ENCODE measurements at places on chromosomes 2 and 18.

DNA sequence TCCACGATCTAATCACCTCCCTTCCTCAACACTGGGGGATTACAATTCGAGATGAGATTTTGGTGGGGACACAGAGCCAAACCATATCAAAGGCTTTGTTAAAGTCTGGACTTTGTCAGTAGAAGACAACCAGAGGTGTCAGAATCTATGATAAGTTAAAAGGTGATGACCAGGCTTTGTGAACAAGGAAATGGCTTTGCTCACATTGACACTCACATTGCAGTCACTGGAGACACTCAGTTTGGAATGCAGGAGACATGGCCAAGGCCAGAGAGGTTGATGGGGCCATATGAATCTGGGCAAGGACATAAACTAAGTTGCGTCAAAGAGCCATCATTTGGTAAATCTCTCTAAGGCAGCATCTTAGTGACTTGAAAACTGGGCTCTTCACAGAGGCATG is 678.2 kb upstream of the FSHR start:
- DNase-seq = no peak

GRCh38 chr2:222827417-222827816 is 33.4 kb upstream of the ACSL3 start:
- DNase-seq = no peak

DNA sequence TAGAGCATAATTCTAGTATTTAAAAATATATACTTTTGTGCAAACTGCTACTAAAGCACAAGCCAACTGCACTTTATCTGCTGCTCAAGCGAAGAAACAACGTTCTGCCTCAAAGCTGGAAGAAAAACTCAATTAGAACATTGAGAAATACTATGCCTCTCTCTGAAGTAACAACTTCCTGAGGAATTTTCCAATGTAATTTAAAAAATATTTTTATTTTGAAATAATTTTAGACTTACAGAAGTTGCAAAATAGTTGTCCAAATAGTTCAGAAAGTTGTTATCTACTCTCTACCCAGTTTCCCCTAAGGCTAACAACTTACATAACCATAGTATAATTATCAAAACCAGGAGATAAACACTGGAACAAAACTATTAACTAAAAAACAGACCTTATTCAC is 12.3 kb upstream of the POLI start:
- DNase-seq = no peak

DNA sequence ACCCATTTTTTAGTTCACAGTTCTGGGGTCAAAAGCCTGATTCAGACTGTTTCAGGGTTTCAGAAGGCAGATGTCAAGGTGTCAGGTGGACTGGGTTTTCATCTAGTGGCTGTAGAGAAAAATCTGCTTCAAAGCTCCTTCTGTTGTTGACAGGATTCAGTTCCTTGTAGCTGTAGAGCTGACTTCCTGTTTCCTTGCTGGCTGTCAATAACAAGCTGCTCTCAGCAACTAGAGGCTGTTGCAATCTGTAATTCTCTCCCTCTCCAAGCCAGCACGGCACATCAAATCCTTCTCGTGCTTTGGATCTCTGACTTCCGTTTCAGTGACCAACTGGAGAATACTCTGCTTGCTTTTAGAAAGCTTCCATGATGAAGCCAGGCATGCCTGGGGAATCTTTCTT is 179.4 kb downstream of the DOK6 start:
- no peak for DNase-seq

DNA sequence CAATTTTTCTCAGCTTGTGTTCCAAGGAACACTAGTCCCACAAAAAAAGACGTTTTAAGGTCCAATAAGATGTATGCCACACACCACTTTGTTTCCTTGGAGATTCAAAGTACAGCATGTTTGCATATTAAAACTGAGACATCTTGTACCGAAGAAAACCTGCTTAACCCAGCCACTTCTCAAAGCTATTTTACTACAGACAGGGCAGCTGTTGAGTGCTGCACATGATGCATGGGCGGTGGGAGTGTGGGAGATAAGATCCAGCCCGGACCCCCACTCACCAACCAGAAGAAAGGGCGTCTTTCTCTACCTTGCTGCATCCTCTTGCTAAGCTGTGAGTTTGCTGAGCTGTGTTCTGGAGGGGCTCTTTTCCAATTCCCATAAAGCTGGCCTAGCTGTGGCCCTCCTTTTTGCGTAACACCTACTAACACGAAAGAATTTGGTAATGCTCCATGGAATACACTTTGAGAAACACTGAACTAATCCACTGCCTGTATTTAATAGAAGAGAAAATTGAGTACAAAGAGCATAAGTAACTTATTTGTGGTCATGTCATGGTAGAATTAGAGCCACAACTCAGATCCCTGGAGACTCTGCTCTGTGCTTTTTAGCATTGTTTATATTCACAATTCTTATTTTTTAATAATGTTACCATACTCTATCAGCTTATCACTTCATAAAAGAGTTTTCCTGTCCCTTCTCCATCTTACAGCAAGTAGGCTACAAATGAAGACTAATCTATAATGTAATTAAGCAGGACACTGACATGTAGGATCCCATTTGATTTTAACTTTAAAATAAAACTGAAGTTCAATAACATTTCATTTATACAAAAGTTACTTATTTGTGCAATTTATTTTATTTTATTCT is 90.0 kb downstream of the PLEKHM3 start:
- no peak for DNase-seq

GRCh38 chr2:59276033-59276432 is 1034.9 kb upstream of the FANCL start:
- no peak for DNase-seq

- no peak for DNase-seq
These were observed 13.3 kb downstream of the PPP4R3B start for GRCh38 chr2:55604027-55604565.

DNA sequence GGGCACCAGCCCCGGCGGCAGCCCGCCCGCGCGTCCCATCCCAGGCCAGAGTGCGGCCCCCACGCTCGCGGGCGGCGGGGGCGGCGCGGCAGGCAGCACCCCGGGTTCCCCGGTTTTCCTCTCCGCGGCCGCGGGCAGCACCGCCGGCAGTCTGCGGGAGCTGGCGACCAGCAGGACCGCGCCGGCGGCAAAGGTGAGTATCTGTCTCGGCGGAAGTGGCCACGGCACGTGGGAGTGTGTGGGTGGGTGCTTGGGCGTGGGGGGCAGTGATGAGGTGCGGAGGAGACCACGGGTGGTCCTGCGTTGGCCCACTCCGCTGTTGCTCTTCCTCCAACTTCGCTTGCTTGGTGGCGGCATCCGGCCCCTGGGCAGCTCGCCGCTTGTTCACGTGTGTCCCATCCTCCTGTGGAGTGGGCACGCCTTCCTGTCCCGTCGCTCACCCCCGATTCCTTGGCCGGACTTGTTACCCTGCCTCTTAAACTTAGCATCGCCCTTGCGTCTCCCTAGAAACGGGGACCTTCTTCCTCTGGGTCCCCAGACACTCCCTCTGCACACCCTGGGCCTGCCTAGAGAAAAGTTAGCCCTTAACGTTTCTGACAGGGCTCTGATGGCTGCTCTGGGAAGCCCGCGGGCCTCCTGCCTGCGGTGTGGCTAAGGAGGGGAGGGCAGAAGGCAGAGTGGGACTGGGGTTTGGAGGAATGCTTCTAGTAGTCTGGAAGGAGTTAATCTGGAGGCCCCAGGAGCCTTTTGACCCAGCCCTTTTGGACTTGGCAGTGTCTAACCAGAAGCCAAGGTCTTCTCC is 1.1 kb downstream of the SH3RF3 start:
- no peak for DNase-seq

GRCh38 chr2:84970210-84970867 is 622 bp upstream of the KCMF1 start:
- DNase-seq = peak; percentile 33

DNA sequence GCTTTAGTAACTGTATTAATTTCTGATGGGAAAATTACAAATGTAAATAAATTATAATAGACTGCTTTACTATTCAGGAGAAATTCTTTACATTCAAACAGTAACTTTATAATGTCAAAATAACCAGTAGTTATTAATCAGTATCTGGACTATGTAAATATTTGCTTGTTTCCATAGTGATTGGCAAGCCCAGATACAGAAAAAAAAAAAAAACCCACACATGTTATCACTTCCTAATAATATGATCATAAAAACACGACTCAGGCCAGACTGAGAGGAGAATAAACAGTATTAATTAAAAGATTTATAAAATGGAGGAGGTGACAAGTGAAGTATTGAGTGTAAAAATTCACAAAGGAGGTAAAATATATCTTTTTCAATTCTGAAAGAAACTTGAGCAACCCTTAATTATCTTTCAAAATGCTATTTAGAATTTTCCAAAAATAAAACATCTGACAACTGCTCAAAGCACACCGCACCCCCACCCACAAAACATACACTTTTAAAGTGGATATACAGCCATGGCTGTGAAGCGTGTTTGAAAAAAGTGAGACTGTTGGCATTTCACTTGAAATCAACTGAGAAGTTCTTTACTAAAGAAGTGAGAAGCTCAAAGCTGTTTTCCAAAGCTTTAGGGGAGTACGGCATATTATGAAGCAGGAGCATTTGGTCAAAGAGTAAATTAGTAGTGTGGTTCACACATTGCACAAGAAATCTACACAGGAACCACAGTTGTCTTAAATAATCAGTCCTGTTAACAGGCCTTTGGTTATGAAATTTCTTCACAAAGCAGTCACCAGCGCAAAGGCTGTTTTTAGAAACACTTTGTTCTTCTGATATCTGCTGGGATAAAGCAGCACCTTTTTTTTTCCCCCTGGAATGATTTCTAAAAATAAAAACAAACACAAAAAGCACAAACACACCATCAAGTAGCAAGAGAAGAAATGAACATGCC is 475.8 kb downstream of the TXNL1 start:
- DNase-seq = no peak

DNA sequence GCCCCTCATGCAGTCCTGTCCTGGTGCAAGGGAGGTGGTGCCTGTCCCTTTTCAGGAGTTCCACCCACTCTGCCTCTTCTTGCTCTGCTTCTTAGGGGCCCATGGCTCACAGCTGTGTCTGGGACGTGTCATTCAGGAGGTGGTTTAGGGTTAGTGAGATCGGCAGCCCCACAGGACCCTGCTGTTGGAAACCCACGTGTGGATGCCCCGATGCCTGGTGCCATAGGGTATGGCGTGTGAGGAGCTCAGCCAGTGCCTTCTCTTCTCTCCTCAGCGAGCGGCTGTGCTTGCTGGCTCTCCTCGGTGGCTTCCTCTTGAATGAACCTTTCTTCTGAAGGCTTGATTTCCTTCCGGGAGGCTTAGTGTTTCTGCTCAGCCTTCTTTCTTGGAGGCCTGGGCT is 55.2 kb downstream of the LDLRAD4 start:
- no peak for DNase-seq

DNA sequence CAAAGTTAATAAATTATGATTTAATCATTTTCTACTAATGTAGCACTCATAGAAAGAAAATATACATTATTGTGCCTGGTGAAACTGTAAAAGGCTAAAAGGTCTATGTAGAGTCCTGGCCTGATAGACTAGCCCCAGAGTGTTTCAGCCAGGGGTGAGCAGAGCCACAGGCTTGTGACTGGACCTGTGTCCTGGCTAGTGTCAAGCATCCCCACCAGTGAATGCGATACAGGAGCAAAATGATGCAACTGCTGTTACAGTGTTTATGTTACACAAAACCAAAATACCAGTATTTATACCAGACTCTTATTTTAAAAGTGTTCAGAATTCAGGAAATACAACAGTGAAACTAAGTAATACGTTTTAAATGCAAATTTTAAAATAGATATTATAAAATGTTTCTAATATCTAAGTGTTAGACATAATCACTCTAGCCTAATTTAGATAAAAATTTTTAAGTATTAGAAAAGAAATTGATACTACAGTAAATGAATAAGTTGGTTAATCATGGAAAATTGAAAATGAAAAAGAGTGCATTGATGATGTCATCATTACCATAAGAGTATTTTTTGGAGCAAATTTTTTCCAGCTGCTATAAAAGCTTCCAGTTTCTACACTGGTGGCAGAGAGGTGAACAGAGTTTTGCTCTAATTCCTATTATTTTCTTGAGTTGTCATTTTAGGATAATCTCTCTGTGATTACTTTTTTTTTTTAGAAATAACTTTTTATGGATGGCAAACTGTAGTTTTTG is 6.2 kb upstream of the TSPYL6 start:
- DNase-seq = no peak

GRCh38 chr2:45913539-45913938 is 262.1 kb downstream of the PRKCE start:
- no peak for DNase-seq

DNA sequence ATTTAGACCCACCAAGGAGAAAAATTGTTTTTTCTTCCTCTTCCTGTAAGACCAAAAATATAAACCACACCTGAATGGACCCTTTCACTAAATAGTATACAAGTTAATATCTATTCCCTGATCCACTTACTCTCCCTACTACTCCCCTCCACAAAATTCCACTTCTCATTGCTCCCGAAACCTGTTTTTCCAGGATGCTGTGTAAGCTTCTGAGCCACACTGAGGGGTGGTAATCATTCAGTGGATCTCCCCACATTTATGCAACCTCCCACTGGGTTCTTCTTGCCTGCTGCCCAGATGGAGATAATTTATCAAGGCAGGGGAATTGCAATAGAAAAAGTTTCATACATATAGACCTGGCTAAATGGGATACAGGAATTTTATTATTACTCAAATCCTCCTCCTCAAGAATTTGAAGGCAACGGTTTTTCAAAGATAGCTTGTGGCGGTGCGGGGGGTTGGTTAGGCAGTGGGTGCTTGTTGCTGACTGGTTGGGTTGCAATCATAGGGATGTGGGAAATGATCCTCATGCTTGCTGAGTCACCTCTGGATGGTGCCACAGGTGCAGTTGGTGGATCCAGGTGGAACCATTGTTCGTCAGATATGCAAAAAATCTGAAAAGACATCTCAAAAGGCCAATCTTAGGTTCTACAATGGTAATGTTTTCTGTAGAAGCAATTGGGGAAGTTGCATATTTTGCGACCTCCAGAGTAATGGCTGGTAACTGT is 970.3 kb downstream of the CNTNAP5 start:
- DNase-seq = no peak

DNA sequence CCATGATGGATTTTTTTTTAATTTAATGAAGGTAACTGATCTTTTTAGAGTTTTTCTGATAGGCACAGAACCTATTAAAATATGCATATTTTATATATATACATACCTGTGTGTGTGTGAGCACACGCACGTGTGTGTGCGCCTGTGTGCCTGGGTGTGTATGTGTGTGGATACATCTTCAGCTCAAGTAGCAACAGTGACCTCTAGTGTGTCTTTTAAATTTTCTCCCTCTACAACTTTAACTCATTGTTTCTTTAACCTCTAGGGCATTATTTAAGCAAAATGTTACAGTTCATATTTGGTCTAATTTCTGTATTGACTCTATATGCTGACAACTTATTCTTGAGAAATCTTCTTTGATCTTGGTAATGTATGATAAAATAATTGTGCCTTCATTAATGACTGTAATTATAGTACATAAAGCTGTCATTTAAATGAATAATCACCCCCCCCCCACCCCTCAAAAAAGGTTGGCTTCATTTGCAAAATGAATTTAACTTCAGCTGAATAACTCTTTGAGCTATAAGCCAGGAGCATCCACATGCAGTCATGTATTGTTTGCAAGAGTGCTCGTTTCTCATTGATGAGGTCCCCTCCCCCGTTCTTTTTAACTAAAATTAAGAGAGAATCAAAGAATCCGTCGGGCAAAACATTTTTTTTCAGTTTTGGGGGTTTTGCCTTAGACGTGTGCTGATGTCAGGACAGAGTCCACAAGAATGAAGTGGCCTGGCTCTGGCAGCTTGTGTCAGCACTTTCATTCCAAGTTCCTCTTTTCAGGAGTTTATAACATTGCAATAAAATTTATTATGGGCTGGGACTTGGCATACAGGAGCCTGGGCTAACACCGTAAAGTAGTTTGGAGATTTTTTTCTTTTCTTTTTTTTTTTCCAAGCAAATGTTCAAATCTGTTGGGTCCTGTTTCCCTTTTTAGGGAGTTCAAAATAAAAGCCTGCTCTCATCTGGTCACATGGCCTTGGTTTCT is 80.0 kb downstream of the ETAA1 start:
- no peak for DNase-seq
